NCI-H1105 treated with DMSO at 0.1 percent for 48 hours (cell line): ENCODE measurements at places on chromosomes 5 and 9.

DNA sequence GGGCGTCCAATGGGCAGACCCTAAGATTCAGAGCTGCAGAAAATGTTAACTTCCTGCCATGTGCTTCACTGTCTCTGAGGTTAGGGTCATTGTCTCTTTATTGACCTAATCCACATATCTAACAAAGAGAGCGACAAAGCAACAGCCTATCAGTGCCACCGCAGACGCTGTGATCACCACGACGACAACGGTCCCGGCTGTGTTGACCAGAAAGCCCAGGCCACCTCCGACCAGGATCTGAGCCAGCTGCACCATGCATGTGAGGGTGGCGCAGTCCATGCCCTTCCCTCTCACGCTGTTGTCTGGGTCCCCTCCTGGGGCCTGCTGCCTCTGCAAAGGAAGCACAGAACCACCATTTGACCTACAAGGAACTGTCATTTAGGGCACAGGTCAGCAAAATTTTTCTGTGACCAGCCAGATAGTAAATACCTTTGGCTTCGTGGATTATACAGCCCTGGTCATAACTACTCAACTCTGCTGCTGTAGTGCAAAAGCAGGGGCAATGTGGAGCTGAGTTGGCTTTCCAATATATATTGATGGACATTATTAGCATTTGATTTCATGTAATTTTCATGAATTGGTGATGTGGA, 8.5 kb downstream of the RXFP3 start:
- no peak for DNase-seq

DNA sequence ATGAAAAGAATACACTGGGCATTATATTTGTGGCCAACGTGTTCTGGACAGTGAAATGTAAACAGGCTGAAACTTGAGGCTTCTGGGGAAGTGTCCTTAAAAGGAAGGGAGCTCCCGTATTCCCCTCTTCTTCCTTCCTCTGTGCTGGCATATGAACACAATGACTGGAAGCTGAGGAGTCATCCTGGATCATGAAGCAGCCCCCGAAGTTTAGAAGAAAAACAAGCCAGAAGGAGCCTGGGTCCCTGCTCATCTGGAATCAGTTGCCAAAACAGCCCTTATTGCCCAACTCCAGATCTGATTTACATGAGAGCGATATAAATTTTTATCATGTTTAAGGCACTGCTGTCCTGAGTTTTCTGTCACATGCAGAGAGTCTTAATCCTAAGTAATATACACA, 65.4 kb upstream of the SLC1A1 start:
- no peak for DNase-seq

GRCh38 chr9:85900504-85901201, 40.3 kb upstream of the NAA35 start:
- DNase-seq: no peak

DNA sequence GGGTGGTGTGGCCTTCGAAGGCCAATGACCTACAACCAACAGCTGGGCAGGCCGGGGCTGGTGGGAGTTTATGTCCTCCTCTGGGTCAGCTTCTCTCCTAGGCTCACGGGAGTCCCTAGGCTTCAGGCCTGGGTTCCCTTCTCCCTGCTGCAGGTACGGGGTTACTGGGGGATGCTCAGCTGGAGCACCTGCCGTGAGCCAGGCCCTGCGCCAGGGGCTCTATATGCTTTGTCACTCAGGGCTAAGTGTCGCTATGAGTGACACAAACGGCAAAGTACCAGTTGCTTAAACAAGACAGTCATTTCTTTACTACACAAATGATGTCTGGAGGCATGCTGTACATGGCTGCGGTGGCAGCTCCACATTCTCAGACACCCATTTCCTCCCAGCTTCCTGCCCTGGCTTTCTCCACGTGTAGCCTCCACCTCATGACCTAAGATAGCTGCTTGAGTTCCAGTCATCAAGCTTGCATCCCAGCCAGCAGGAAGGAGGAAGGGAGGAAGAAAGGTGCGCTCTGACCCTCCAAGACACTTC, 22.5 kb upstream of the NINJ1 start:
- no peak for DNase-seq

DNA sequence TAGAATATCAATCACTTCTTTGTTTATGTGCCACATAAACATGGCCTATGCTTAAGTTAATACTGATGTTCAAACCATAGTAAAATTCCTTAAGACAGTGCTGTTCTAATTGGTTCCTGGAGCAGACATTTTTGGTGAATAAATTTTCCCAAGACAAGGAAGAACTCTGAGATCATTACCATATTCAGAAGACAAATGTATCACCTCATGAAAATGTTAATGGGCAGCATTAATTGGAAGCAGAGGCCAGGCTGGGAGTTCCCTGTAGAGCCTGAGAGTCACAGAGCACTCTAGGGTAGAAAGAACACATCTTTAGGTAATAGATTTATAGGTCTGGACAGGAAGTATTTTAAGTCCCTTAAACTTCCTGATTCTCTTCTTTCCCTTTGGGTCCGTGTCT, 240.2 kb downstream of the MAN2A1 start:
- no peak for DNase-seq

- no peak for DNase-seq
Observed at GRCh38 chr9:37187713-37188439, 67.5 kb downstream of the ZCCHC7 start.

DNA sequence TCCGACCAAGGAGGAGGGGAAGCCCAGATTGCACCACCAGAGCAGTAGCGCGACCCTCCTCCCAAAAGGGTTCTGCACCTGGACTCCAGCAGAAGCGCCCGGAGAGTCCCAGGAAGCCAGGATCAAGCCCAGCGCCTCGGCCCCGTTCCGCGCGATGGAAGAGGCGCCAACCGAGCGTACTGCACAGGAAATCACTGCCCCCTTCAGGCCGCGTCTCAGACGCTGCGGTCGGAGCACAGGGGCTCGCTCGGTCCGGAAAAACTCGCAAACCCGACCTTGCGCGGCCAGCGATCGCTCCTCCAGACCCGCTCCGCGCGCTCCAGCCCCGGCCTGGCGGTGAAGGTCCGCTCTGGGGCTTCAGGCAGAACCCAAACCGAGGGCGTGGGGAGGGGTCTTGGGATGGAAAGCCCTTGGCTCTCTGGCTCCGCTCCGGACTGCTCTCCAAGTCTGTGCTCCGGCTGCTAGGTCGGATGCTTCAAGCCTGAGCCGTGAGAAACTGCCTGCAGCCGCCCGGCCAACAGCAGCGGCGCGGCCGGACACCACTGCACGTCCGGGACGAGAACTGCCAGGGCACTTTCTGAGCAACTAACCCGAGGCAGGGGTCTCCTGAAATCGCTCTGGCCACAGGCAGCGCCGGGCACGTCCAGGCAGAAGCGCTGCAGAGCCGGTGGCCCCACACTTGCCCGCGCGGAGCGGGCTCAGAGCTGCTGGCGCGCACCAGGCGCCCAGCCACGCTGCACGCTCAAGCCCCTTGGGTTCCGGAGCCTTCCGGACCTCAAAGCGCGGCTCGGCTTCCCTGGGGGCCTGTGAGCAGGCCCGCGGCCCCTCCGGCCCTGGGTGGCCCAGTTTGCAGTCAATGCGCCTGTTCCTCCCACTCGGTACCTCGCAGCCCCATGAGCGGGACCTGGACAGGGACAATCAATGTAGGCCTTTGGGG, 1.3 kb downstream of the GABBR2 start:
- DNase-seq: peak; percentile 76

DNA sequence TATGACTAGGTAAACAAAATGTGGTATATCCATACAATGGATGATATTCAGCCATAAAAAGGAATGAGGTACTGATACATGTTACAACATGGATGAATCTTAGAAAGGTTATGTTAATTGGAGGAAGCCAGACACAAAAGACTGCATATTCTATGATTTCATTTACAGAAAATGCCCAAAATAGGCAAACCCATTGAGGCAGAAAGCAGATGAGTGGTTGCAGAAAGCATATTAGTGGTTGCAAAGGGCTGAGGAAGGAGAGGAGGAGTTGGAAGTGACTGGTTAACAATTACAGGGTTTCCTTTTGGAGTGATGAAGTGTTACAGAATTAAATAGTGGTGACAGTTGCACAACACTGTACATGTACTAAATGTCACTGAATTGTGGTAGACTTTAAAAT, 17.7 kb downstream of the PLGRKT start:
- no peak for DNase-seq

DNA sequence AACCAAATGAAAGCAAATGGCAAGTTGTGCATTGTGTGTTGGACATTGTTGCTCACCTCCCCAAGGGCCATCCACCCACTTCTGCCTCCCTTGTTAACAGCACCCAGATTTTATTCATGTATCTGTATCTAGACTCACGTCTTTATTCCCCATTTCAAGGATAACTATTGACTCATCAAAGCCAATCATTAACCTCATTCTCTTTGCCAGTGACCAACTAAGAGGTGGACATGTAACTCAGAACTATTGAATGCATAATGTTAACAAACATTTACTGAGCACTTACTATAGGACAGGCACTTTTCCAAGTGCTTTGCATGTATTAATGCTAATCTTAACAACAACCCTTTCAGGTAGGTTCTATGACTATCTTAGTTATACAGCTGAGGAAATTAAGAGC, 45.2 kb upstream of the SMARCA2 start:
- DNase-seq: no peak

GRCh38 chr5:40594811-40595210, 84.9 kb upstream of the PTGER4 start:
- DNase-seq: no peak

DNA sequence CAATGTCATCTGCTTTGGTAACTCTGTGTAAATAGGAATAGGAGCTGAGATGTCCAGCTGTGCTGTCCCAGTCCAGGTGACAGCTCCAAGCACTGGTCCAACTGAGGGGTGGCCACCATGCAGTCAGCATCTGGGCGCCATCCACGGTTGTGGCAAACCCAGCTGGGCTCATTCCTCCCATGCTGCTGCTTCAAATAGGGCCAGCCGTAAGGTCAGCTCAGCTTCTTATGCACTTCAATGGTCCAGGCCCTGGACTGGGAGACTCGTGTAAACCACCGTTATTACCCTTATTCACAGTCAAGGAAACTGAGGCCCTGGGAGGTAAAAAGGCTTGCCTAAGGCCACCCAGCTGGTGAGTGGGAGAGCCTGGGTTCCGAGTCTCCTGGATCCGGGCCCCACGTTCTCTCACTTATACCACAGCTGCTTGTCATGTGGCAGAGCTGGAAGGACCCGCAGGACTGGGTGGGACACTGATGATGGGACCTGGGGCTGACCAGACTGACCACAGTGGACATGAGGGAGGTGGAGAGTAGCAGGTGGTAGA, 38.7 kb upstream of the ANGPTL2 start:
- DNase-seq: no peak

GRCh38 chr9:87469793-87470465, 27.7 kb upstream of the DAPK1 start:
- DNase-seq: no peak

DNA sequence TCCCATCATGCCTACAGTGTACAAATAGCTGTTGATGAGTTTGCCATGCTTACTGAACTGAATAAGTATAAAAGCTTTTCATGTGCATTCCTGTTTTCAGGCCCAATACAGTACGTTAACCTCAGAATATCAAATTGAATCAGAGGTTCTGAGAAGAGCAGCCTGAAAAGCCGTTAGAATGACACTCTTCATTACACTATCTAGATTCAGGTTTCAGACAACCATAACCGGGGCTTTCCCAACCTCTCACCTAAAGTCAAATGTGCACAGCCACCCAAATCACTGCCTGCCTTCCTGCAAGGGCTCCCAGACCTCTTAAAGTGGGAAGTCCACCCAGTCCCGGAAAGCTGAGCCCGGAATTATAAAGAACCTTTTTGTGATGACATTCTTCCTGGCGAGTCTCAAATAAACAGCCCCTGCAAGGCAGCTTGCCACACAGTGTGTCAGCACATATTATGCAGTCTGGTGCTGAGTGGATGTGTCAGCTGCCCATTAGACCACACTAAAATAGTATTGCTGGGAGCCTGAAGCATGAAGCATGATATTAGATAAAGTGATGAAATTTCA, 245.8 kb downstream of the TLE4 start:
- no peak for DNase-seq
